Uterus (tissue), 4 donors: ENCODE measurements at places on chromosomes 7 and 10. TPM values are rescaled to one million over a fixed set of nuclear protein-coding genes. Genes with fewer than 3 reads are reported as not detected.
A peak's percentile ranks its signal among the peaks of the same experiment; 100 is the strongest.

DNA sequence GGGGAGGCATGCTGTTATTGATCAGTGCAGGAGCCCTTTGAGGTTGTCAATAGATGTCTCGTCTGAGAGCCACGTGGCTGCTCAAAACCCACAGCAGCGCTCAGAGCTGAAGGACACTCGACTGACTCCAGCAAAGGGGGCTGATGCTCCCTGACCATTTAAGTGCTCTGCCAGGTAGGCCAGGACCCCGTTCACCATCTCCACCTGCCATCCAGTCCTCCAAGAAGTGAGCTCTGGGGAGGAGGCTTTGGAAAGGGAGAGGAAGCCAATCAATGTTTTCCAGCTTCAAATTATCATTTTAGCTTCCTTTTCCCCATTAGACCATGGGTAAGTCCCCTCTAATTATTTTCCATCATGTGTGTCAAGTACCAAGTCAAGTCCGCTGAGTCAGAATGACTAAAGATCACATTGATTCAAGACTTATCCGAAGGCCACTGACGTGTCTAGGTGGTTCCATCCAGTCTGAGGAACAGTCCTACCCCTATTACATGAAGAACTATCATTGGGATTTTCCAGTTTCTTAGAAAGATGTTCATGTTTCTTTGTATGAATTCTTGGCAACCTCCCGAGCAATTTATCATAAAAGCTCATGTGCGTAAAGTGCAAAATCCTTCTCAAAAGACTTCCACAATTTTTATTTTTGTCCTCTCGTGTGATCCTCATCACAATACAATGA is 302.6 kb upstream of the LYZL1 start:
- no peak for DNase-seq

DNA sequence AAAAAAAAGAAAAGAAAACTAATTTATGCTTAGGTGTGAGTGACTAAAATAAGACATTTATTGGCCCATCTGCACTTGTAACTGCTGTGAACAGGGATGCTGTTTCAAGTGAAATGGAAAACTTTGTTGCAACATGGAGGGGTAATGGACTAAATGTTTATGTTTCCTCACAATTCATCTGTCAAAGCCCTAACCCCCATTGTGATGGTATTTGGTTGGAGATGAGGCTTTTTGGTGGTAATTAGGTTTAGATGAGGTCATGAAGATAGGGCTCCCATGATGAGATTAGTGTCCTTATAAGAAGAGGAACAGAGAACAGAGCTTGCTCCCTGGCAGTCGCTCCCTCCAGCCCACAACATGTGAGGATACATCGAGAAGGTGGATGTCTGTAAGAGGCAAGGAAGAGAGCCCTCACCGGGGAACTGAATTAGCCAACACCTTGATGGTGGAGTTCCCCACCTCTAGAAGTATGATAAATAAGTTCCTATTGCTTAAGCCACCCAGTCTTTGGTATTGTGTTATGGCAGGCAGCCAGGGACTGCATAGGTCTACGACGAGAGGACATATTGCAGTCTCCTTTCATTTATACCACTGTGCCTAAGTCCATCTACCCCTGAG is 28.6 kb upstream of the VCL start:
- no peak for DNase-seq

Gene NRCAM
- 2.0 TPM for total RNA-seq

- no peak for DNase-seq
Measured at GRCh38 chr7:64686493-64687184, 20.7 kb downstream of the ZNF107 start.

Gene TCAF2
- total RNA-seq: 1.5 TPM

- DNase-seq: no peak
Measured at GRCh38 chr7:17910377-17910776, 29.9 kb downstream of the SNX13 start.

- DNase-seq: peak; percentile 73
Measured at GRCh38 chr7:55075464-55076021, 56.7 kb downstream of the EGFR start.

GRCh38 chr7:136530831-136531230 is 337.6 kb upstream of the CHRM2 start:
- DNase-seq: no peak

Gene C10orf90
- total RNA-seq: not detected

Gene PLCE1
- total RNA-seq: 11.8 TPM

Gene CD36
- total RNA-seq: 186 TPM

DNA sequence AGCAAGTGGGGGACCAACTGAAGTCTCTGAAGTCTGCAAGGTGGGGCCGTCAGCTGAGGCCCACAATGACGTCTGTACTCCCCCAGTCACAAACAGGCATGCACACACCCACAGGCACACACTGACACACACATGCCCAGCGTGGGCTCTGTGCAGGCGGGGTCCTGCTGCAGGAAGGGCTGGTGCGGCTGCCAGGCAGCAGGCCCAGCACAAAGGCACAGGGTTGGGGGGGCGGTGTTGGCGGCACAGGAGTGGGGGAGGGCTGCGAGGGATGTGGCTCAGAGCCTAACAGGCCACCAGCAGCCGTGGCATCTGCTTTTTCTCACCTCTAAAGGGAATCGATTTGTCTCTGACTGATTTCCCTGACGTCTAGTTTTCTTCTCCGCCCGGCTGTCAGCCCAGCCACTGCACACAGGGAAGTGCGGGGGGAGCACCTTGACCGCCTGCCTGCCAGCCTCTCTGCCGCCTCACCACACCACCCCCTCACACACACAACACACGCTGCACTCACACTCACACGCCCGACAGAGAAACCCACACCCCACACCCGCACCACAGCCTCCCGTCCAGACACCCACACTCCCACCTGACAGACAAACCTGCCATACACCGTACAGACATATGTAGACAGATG is 43.5 kb upstream of the ZMIZ1 start:
- DNase-seq: peak; percentile 38

- no peak for DNase-seq
Measured at GRCh38 chr7:94923412-94923811, 16.0 kb downstream of the PPP1R9A start.

DNA sequence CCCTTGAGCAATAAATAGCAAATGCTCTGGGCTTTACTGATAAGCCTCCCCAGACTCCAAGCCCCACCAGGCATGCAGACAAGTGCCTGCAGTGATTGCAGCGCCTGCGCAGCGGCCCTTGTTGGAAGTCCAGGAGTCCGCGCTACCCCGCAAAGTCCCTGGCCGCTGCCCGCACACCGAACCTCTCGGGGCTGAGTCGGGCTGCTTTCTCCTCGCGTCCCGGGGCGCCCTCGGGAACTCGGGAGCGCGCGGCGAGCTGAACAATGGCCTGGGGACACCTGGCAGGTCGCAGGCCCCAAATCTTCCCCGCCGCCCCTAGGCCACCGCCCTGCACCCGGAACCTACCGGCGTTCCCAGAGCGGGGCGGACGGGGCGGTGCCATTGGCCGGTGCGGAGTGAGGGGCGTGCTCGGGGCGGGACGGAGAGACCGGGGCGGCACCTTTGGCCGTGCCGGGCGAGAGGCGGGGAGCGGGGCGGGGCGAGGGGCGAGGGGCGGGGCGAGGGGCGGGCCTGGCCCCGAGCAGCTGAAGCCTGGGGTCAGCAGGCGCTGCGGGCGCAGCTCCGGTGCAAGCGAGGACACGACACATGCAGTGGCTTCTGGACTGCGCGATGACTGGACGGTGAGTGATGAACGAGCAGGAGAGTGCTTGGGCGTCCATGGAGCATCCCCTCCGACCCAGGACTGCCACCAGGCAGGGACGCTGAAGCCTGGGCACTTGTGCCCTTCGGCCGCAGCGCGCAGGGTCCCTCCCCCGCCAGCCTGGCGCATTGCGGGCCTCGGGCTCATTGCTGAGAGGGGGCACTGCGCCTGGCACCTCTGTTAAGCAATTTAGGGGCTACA is at the start of gene RASSF4:
TSS of gene RASSF4 (plus strand) at position 556 of the 841 bp plus-strand sequence. CDS start 10,401 bp downstream, outside the sequence.
- peak; percentile 92 for DNase-seq

- no peak for DNase-seq
Measured at GRCh38 chr7:24778543-24779282, 21.4 kb upstream of the GSDME start.

DNA sequence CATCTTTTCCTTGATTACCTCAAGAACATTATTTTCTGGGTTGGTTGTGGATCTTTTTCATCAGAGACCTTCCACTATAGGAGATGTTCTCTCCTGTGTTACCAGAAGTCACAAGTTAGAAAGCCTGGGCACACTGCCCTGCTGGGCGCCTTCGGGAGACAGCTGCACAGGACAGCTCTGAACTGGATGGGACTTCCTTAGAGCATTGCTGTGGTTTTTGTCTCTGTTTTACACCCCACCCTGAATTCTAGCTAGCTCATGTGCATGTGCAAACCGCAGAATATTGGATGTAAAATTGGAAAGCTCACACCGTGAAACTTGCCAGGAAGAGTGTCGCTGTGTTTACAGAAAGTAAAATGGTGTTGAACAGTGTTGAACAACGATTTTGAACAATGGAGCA is 54.4 kb upstream of the SEC61G start:
- no peak for DNase-seq

DNA sequence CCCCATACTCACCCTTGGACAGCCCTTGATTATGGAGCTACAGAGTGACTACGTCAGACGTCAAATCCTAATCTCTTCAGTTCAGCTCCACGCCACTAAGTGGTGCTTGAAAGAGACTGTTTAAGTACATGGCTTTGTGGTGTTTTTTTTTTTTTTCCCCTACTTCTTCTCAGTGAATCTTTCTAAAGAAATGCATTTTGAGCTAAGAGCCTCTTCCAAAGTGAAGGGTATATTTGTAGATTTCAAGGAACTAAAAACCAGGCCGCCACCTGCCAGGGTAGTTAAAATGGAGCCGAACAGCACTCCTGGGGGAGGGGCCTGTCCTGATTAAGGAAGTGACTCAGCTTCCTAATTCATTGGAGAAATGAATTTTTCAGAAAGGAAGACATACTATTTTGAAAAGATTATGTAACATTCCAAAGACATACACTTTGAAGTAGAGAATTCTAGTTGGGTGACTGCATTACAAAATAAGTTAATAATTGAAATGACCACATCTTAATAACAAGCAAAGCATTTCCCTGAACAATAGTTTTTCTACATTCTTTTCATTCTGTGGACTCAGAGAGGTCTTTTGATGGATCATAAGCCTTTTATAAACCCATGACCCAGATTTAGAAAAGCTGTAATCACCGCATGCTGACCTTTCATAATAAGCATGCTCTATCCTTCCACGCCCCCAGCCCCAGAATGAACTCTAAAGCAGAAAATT is 20.6 kb upstream of the VPS41 start:
- DNase-seq: no peak
